BJ (cell line): ENCODE measurements at places on chromosomes 1 and 21.

DNA sequence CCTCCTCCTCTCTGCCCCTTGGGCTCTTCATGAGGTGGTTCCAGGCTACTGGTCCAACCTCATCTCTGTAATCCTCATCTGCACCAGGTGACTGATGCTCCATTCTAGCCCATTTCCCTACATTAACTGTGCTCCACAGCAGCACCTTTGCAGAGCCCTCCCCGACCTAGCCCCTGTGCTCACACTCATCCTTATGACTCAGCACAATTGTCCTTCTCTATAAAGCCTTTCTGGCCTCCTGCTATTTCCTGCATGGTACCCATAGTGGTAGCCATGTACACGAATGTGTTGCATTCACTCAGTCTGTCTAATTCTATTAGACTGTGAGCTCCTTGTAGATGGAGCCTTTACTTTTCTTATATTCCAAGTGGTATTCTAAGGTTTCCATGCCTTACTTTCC lies 339.0 kb downstream of the DISC1 start:
- DNase-seq = no peak

GRCh38 chr1:55854911-55855310 lies 639.7 kb upstream of the USP24 start:
- no peak for DNase-seq

- no peak for DNase-seq
Measured at GRCh38 chr1:230531103-230531502, 105.0 kb upstream of the PGBD5 start.

- no peak for DNase-seq
Measured at GRCh38 chr1:109781806-109782205, 18.1 kb upstream of the EPS8L3 start.

DNA sequence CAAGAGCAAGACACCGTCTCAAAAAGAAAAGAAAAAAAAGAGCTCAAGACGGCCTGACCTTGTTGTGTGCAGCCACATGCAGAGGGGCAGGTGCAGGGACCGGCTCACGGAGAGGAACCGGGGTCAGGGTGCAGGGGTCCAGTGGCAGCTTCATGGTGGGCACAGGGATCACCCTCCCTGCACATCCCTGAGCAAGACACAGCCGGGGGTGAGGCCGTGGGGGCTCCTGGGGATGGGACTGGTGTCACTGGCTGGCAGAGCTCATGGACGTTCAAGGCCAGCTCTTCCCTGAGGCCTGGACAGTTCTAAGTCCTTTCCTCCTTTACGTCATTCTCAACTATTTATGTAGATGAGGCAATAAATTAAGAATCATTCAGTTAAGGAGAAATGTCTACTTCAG lies 6.6 kb upstream of the TMEM240 start:
- DNase-seq = no peak
